Activated CD4-positive, alpha-beta memory T cell treated with anti-CD3 and anti-CD28 coated beads, Interleukin-2, amount 10 ng/mL, durations not matched to agents 7 days and 5 days (primary cell): ENCODE measurements at places on chromosomes 1 and 21.

GRCh38 chr1:156786640-156787039, 19.3 kb downstream of the PRCC start:
- H3K27ac ChIP-seq = no peak overlapping the region
- no peak for DNase-seq
- no peak overlapping the region for H3K4me3 ChIP-seq
- peaks cover 22% of the 10 kb centered on the region for H3K4me1 ChIP-seq
- no peaks in the 10 kb centered on the region for H3K27me3 ChIP-seq

DNA sequence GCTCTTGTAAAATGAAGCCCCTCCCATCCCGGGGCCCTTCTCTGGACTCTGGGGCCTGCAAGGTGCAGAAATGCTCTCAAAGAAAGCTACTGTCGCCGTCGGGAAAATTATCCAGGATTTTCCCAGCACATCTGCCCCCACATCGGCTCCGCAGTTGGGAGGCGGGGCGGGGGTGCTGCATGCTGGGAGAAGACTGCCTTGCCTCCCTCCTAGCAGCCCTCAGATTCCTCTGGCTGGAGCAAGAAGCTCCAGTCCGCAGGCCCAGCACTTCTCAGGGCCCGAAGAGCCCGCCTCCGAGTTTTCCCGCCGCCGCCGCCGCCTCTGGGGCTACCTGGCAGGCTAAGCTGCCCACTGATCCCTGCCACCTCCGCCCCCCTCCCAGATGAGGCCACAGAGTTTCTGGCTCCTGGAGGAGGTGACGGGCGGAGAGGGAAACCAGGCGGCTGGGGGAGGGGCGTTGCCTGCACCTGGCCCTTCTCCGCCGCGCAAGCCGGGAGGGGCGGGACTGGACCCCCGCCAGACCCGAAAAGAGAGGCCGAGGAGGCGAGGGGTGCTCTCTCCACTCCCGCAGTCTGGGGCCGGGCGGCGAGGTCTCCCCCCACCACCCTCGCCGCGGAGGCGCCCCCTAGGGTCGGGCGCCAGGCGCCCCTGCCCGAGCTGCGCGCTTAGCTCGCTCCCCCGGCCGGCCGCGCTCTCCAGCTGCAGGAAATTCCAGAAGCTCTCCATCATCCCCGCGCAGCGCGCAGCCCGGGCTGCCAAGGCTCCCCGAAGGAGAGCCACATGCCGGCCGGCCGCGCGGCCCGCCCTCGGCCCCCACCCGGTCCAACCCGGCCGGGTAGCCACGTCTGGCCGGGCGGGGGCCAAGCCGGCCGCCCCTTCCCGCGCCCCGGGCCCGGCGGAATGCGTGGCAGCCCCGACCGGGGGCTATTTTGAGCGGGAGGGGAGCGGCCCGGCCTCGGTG, 28.8 kb downstream of the AHDC1 start:
- H3K27me3 ChIP-seq = peaks cover 21% of the 10 kb centered on the region
- H3K36me3 ChIP-seq = peaks cover 3% of the 10 kb centered on the region
- peaks cover 10% of the 10 kb centered on the region for H3K4me1 ChIP-seq
- H3K27ac ChIP-seq = no peak overlapping the region

DNA sequence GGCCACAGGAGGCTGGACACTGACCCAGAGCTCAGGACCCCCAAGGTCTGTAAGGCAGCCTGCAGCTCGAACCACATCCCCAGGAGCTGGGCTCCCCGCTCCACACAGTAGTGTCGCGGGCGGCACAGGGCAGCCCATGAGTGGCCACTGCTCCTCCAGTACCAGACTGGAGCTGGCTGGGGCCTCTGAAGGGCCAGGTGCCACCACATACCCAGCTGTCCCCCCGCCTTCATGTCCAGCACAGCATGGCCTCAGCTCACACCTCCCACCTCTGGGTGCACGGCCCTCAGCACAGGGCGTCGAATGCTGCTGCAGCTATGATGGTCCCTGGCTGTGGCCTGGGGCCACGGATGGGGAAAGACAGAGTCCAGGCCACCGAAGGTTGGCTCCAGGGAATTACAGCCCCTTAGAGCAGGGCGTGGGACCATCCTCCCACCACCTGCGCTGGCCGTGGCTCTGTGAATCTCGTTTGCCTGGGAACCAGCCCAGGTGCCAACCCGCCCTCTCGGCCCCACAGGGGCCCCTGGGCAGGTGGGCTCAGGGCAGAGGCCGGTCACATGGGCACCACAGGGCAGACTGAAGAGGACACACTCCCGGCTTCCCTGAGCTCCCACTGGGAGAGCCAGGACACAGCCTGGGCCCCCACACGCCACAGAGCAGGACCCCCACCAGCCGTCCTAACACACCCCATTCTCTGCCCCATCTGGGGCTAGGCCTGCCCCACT, 2.1 kb upstream of the TNFRSF4 start:
- H3K27ac ChIP-seq = peak overlapping the region; percentile 99
- peak overlapping the region; percentile 71 for H3K4me3 ChIP-seq
- peaks cover 59% of the 10 kb centered on the region for H3K36me3 ChIP-seq
- H3K27me3 ChIP-seq = no peaks in the 10 kb centered on the region
- no peak for DNase-seq

DNA sequence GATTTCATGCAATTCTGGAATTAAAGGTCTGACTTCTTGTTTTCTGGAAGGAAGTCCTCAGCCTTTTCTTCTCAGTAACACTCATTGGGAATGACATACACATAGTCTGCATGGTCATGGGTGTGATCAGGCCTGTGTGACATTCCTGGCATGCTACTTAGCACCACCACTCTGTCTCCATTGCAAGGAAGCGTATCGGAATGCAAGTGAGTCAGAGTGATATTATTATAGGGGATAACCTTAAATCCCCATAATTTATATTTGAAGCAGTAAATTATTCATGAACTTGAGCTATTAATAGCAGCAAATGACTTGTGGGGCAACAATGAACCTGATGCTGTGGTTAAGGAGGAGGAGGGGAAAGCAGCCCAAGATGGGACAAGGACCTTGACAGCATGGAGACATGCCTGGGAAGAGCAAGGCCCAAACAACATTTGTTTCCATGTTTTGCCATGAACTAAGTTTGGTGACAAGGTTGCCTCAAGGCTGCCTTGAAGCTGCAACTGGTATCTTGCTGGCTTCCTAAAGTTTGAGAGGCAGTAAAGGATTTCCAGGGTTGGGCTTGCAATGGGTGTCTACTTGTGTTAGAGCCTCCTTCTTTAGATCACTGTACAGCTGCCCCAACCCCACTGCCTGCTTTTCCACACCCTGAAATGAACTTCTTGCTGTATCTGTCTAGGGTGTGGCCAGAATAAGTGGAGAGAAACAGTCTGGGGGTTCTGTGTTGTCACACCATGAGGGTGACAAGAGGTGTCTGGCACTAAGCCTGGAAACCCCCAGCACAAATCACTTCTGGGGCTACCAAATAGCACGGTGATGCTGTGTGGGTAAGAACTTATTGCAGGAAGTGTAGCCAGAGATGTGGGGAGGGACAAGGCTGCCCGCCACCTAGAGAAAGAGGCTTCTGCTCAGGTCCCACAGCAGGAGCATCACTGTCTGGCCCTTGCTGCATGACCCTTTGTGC, 4.6 kb downstream of the MAB21L3 start:
- no peak for DNase-seq
- no peak overlapping the region for H3K4me3 ChIP-seq
- no peaks in the 10 kb centered on the region for H3K36me3 ChIP-seq
- H3K27ac ChIP-seq = no peak overlapping the region
- H3K27me3 ChIP-seq = peaks cover 16% of the 10 kb centered on the region
- H3K4me1 ChIP-seq = no peaks in the 10 kb centered on the region

- no peaks in the 10 kb centered on the region for H3K36me3 ChIP-seq
- no peak overlapping the region for H3K27ac ChIP-seq
- H3K4me3 ChIP-seq = no peak overlapping the region
Observed at GRCh38 chr1:71657891-71658679, 577.2 kb upstream of the ZRANB2 start.

- H3K27me3 ChIP-seq = peaks cover 10% of the 10 kb centered on the region
- H3K4me1 ChIP-seq = peaks cover 5% of the 10 kb centered on the region
- no peak overlapping the region for H3K4me3 ChIP-seq
- DNase-seq = no peak
Observed at GRCh38 chr1:209900734-209901133, 37.3 kb upstream of the SYT14 start.

GRCh38 chr21:43733060-43733459, 14.1 kb downstream of the PDXK start:
- H3K4me1 ChIP-seq = peaks cover 56% of the 10 kb centered on the region
- no peaks in the 10 kb centered on the region for H3K27me3 ChIP-seq
- H3K4me3 ChIP-seq = no peak overlapping the region
- DNase-seq = no peak
- peaks cover 7% of the 10 kb centered on the region for H3K36me3 ChIP-seq

DNA sequence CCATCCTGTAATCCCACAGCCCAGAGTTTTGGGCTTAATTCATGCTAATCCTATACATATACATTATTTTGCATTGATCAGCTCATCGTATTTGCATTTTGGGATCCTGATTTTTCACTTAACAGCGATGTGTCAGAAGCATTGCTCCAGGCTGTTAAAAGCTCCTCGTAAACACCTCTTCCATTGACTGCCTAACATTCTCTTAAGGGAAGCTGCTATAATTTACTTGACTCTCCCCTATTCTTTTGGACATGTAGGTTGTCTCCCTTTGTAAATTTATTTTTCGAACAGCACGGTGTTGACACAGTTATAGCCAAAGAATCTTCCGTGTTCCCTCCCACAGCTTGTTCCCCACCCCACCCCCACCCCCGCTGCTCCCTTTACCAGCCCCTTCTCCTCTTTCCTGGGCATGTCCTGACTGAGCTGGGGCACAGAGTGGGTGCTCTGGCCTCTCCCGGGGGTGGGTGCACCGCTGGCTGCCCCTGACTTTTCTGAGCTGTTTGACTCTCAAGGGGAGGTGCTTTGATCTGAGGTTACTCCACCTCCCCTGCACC, 22.8 kb downstream of the LDLRAP1 start:
- H3K27me3 ChIP-seq = no peaks in the 10 kb centered on the region
- H3K4me1 ChIP-seq = peaks cover 49% of the 10 kb centered on the region
- no peak for DNase-seq
- no peak overlapping the region for H3K4me3 ChIP-seq
- H3K36me3 ChIP-seq = peaks cover 31% of the 10 kb centered on the region
- H3K27ac ChIP-seq = peak overlapping the region; percentile 23

DNA sequence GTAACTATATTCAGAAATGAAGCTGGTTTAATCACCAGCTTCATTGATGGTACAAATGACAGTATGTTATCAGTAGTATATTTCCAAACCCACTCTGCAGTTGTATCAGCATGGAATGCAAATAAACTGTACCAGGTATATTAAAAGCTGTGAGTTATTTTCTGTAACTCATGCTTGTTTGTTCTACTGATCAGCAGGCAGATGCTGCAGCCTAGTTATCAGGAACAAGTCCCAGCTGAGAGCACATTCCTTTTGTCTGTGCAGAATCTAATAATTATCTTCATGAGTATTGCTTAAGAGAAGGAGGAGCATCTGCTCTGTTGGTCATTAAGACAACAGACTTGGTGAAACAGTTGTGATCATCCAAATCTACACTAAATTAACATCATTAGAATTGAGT, 1331.1 kb downstream of the MRPL39 start:
- H3K36me3 ChIP-seq = no peaks in the 10 kb centered on the region
- no peaks in the 10 kb centered on the region for H3K4me1 ChIP-seq
- DNase-seq = no peak
- H3K27me3 ChIP-seq = no peaks in the 10 kb centered on the region

DNA sequence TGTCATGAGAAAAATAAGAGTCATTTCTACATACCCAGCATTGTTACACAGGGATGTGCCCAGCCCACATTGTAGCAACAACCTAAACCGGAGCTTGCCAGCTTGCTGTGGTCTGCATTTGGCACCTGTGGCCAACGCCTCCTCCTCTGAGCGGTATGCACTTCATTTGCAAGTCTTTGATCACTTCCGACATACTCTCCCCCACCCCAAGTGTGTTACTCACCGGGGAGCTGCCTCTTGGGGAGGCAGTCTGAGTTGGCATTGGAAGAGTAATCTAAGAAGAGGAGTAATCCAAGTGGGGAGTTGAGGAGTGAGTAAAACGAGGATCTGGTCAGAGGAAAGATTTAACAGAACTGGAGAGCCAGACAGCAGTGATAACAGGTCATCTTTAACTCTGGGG, 3.8 kb downstream of the BCL9 start:
- H3K4me3 ChIP-seq = peak overlapping the region; percentile 5
- peaks cover 50% of the 10 kb centered on the region for H3K4me1 ChIP-seq
- DNase-seq = peak; percentile 89
- peaks cover 7% of the 10 kb centered on the region for H3K27me3 ChIP-seq
- H3K36me3 ChIP-seq = no peaks in the 10 kb centered on the region

DNA sequence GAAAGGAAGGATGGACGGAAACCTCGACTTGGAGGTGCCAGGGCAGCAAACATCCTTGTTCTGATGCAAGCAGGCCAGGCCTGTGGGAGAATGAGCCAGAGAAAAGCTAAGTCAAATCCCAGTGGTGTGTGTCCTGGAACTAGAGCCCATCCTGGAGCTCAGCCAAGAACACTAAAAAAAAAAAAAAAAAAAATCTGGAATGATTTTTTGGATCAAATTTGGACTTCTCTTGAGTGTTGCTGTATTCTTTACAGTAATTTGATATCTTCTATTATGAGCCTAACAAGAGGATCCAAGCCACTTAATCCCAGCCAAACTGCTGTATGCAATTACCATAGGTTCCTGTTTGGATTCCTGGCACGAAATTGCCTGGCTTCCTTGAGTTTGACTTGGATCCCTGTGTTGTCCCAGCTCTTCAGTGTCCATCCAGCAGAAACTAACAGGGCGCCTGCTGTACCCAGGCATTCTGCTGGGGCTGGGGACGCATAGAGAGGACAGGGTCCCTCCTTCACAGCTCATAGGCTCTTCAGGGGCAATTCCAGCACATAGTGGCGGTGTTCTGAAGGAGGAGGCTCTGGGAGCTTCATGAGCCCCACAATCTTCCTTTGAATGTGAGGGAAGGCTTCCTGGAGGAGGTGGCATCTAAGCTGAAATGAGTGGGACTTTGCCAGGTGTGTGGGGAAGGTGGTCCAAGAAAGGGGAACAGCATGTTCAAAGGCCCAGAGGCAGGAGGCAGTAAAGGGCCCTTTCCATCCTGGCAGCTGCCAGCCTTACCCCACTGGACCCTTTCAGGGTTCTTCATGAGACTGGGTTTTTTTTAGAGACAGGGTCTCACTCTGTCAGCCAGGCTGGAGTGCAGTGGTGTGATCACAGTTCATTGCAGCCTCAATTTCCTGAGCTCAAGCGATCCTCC, 24.7 kb downstream of the EPHX1 start:
- H3K4me1 ChIP-seq = no peaks in the 10 kb centered on the region
- no peak overlapping the region for H3K4me3 ChIP-seq
- H3K27ac ChIP-seq = no peak overlapping the region
- H3K36me3 ChIP-seq = no peaks in the 10 kb centered on the region

- no peak overlapping the region for H3K4me3 ChIP-seq
- no peak for DNase-seq
- no peaks in the 10 kb centered on the region for H3K36me3 ChIP-seq
- H3K4me1 ChIP-seq = peaks cover 1% of the 10 kb centered on the region
Observed at GRCh38 chr1:239997515-239998311, 94.0 kb upstream of the FMN2 start.

DNA sequence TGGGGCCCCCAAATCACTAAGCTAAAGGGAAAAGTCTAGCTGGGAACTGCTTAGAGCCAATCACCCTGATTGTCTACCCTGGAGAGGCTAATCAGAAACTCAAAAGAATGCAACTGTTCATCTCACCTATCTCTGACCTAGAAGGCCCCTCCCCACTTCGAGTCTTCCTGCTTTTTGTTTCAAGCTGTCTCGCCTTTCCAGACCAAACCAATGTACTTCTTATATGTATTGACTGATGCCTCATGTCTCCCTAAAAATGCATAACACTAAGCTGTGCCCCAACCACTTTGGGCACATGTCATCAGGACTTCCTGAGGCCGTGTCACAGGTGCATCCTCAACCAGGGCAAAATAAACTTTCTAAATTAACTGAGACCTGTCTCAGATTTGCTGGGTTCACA, 209.5 kb downstream of the APP start:
- no peak overlapping the region for H3K4me3 ChIP-seq
- no peaks in the 10 kb centered on the region for H3K4me1 ChIP-seq
- H3K27ac ChIP-seq = no peak overlapping the region
- no peaks in the 10 kb centered on the region for H3K27me3 ChIP-seq
- DNase-seq = no peak
- H3K36me3 ChIP-seq = no peaks in the 10 kb centered on the region
